Osteoblast (primary cell): ENCODE measurements at places on chromosomes 13 and 19. TPM values are rescaled to one million over a fixed set of nuclear protein-coding genes. Genes with fewer than 3 reads are reported as not detected.

The RETN gene
- not detected in 2 replicates for total RNA-seq

The DMKN gene
- 24.2 and 30.9 TPM in 2 replicates for total RNA-seq

The DDX49 gene
- 46.7 and 52.5 TPM in 2 replicates for total RNA-seq

The RGCC gene
- 2.2 and 2.9 TPM in 2 replicates for total RNA-seq

The MISP3 gene
- total RNA-seq: 0.59 and 1.1 TPM in 2 replicates

The C19orf33 gene
- not detected in 2 replicates for total RNA-seq

The VSTM2B gene
- not detected in 2 replicates for total RNA-seq

The ANGPTL4 gene
- total RNA-seq: 1.1 and 1.2 TPM in 2 replicates

The CD33 gene
- total RNA-seq: not detected in 2 replicates

The KCNC3 gene
- under 0.01 TPM in 1 of 2 replicates, not detected in the other for total RNA-seq

The ZNF426 gene
- 28.2 and 31.5 TPM in 2 replicates for total RNA-seq

The NLRP5 gene
- total RNA-seq: not detected in 2 replicates

The CAPS gene
- 10.6 and 18.1 TPM in 2 replicates for total RNA-seq

- peak overlapping the region; percentile 64 for H3K27ac ChIP-seq
- H3K36me3 ChIP-seq: peaks cover 7% of the 10 kb centered on the region
- H3K27me3 ChIP-seq: no peaks in the 10 kb centered on the region
- no peak for DNase-seq
- peaks cover 14% of the 10 kb centered on the region for H3K4me1 ChIP-seq
These were observed 5.1 kb upstream of the GPI start for GRCh38 chr19:34359954-34360315.

DNA sequence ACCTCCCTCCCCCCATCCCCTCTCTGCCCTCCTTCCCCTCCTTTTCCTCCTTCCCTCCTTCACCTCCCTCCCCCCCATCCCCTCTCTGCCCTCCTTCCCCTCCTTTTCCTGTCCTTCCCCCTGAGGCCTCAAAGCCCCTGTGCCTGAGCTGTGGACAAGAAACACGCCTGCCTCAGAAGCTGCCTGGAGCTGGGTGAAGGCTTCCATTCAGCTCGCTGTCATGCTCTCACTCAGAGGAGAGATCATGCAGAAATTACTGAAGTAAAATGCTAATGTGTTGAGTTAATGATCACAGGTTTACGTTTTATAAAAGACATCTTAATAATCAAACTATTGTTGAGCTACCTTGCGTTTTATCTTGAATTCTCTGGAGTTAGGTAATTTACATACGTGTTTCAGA, 114.5 kb downstream of the ATP11A start:
- no peaks in the 10 kb centered on the region for H3K36me3 ChIP-seq
- no peak overlapping the region for H3K27ac ChIP-seq
- DNase-seq: peak; percentile 80
- H3K4me1 ChIP-seq: no peaks in the 10 kb centered on the region
- no peaks in the 10 kb centered on the region for H3K27me3 ChIP-seq
- no peak overlapping the region for H3K4me3 ChIP-seq

- no peak overlapping the region for H3K27ac ChIP-seq
- no peaks in the 10 kb centered on the region for H3K4me1 ChIP-seq
- H3K4me3 ChIP-seq: no peak overlapping the region
- peaks cover 4% of the 10 kb centered on the region for H3K27me3 ChIP-seq
- no peaks in the 10 kb centered on the region for H3K36me3 ChIP-seq
These were observed 308.5 kb upstream of the TMTC4 start for GRCh38 chr13:100983111-100983510.

GRCh38 chr13:20566468-20566897, 474 bp upstream of the IFT88 start:
- H3K36me3 ChIP-seq: no peaks in the 10 kb centered on the region
- peak overlapping the region; percentile 94 for H3K27ac ChIP-seq
- peak overlapping the region; percentile 83 for H3K4me3 ChIP-seq
- H3K4me1 ChIP-seq: peaks cover 13% of the 10 kb centered on the region
- peak; percentile 86 for DNase-seq

DNA sequence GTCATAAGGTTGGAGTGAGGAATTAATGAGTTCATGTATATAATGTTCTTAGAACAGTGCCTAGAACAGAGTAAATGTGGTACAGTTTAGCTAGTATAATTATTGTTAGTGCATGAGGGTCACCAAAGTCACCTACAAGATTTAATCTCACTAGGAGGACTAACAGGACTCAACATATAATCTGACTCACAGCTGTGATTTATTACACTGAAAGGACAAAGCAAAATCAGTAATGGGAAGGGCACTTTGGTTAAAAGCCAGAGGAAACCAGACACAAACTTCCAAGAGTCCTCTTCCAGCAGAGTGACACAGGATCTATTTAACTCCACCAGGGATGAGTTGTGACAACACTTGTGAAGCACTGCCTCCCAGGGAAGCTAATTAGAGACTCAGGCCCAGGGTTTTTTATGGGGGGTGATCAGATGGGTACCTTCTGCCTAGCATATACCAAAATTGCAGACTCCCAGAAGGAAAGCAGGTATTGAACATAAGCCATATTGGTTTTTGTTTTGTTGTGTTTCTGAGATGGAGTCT, 341.2 kb upstream of the DACH1 start:
- DNase-seq: no peak
- H3K4me3 ChIP-seq: no peak overlapping the region
- no peaks in the 10 kb centered on the region for H3K27me3 ChIP-seq

GRCh38 chr13:20190481-20191310, 2.0 kb downstream of the GJB2 start:
- peaks cover 18% of the 10 kb centered on the region for H3K4me1 ChIP-seq
- peak overlapping the region; percentile 51 for H3K27ac ChIP-seq

DNA sequence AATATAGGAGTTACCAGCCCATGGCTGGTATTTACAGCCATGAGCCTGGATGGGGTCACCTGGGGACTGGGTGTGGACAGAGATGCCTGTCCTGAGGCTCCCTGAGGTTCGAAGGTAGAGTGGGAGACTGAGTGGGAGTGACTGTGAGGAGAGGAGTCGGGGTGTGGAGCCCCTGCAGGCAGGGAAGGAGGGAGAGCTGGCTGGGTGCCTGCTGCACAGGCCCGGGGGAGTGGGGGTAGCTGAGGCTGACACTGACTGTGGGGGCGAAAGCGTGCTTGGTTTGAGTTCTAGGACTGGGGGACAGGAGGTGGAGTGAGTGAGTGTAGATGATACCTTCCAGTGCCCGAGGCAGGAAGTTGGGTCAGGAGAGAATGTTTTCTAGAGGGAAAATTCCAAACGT, 7.1 kb downstream of the RAB11B start:
- no peak overlapping the region for H3K4me3 ChIP-seq
- peak; percentile 86 for DNase-seq
- no peaks in the 10 kb centered on the region for H3K27me3 ChIP-seq
- H3K4me1 ChIP-seq: peaks cover 9% of the 10 kb centered on the region
- no peaks in the 10 kb centered on the region for H3K36me3 ChIP-seq
- no peak overlapping the region for H3K27ac ChIP-seq

GRCh38 chr13:60134376-60134775, 29.4 kb downstream of the DIAPH3 start:
- H3K27me3 ChIP-seq: no peaks in the 10 kb centered on the region
- H3K36me3 ChIP-seq: peaks cover 9% of the 10 kb centered on the region
- peak; percentile 22 for DNase-seq

GRCh38 chr19:1103132-1103707, 574 bp upstream of the GPX4 start:
- peak overlapping the region; percentile 50 for H3K4me3 ChIP-seq
- H3K27ac ChIP-seq: peak overlapping the region; percentile 97
- no peak for DNase-seq
- H3K27me3 ChIP-seq: no peaks in the 10 kb centered on the region
- peaks cover 20% of the 10 kb centered on the region for H3K36me3 ChIP-seq

GRCh38 chr13:48158915-48159314, 64.0 kb upstream of the MED4 start:
- H3K27ac ChIP-seq: no peak overlapping the region
- no peaks in the 10 kb centered on the region for H3K36me3 ChIP-seq
- H3K27me3 ChIP-seq: no peaks in the 10 kb centered on the region
- DNase-seq: no peak
- H3K4me3 ChIP-seq: no peak overlapping the region
- H3K4me1 ChIP-seq: peaks cover 11% of the 10 kb centered on the region

- H3K27ac ChIP-seq: peak overlapping the region; percentile 84
- peaks cover 32% of the 10 kb centered on the region for H3K4me1 ChIP-seq
- no peaks in the 10 kb centered on the region for H3K36me3 ChIP-seq
These were observed 384.5 kb upstream of the GPC6 start for GRCh38 chr13:92842145-92842544.

DNA sequence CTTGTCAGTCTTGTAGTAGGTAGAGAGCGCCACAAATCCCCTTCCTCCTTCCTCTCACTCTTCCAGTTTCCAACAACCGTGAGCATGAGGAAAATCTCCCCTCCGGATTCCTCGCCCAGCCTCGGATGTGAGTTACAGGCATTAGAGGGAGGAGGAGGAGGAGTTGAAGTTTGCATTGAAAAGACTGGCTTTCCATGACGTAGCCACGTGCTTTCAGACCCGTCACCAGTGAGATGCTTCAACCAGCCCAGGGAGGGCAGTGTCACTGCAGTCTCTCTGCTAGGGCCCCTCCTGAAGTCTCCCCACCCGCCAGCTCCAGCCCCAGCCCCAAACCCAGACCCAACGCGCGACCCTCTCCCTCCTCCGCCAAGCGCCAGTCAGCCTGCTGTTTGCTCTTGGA, 442 bp upstream of the FGF14 start:
- peaks cover 38% of the 10 kb centered on the region for H3K27me3 ChIP-seq
- no peak overlapping the region for H3K4me3 ChIP-seq
- DNase-seq: peak; percentile 73
- H3K36me3 ChIP-seq: no peaks in the 10 kb centered on the region
- no peaks in the 10 kb centered on the region for H3K4me1 ChIP-seq

GRCh38 chr19:48391100-48392005, at the start of gene KDELR1:
TSS of gene KDELR1 (minus strand) at chr19:48391551. CDS start at chr19:48391358, 193 bp downstream.
- peaks cover 39% of the 10 kb centered on the region for H3K27me3 ChIP-seq
- DNase-seq: peak; percentile 99
- H3K36me3 ChIP-seq: peaks cover 30% of the 10 kb centered on the region

- H3K27me3 ChIP-seq: no peaks in the 10 kb centered on the region
- peaks cover 12% of the 10 kb centered on the region for H3K4me1 ChIP-seq
- H3K4me3 ChIP-seq: no peak overlapping the region
- H3K27ac ChIP-seq: no peak overlapping the region
- no peaks in the 10 kb centered on the region for H3K36me3 ChIP-seq
- no peak for DNase-seq
These were observed 9.8 kb upstream of the FRY start for GRCh38 chr13:32021785-32022184.

DNA sequence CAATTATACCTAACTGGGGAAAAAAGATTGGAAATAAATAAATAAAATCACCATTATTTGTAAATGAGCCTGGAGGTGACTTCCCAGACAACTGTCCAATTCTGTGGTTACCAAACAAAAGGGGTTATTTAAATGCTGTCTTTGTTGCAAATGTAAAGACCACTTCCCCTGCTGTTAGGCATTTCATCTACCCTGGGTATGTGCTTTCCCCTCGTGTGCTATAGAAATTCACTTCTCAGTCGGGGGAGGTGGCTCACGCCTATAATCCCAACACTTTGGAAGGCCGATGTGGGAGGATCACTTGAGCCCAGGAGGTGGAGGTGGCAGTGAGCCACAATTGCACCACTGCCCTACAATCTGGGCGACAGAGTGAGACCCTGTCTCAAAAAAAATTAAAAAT, 101.9 kb upstream of the AKAP11 start:
- no peak overlapping the region for H3K27ac ChIP-seq
- H3K4me1 ChIP-seq: no peaks in the 10 kb centered on the region
- DNase-seq: no peak
- no peaks in the 10 kb centered on the region for H3K27me3 ChIP-seq
- H3K4me3 ChIP-seq: no peak overlapping the region
- H3K36me3 ChIP-seq: peaks cover 5% of the 10 kb centered on the region

- no peak overlapping the region for H3K4me3 ChIP-seq
- no peaks in the 10 kb centered on the region for H3K27me3 ChIP-seq
- H3K4me1 ChIP-seq: peaks cover 16% of the 10 kb centered on the region
- no peak for DNase-seq
These were observed 7.9 kb downstream of the CFD start for GRCh38 chr19:867301-867793.

GRCh38 chr13:30720172-30720869, 15.0 kb upstream of the ALOX5AP start:
- H3K4me3 ChIP-seq: no peak overlapping the region
- no peaks in the 10 kb centered on the region for H3K27me3 ChIP-seq
- peaks cover 34% of the 10 kb centered on the region for H3K4me1 ChIP-seq
- no peaks in the 10 kb centered on the region for H3K36me3 ChIP-seq

- H3K27me3 ChIP-seq: no peaks in the 10 kb centered on the region
- H3K36me3 ChIP-seq: no peaks in the 10 kb centered on the region
- H3K4me3 ChIP-seq: no peak overlapping the region
- H3K27ac ChIP-seq: no peak overlapping the region
- no peaks in the 10 kb centered on the region for H3K4me1 ChIP-seq
These were observed 223.1 kb downstream of the NBEA start for GRCh38 chr13:35165205-35165604.

DNA sequence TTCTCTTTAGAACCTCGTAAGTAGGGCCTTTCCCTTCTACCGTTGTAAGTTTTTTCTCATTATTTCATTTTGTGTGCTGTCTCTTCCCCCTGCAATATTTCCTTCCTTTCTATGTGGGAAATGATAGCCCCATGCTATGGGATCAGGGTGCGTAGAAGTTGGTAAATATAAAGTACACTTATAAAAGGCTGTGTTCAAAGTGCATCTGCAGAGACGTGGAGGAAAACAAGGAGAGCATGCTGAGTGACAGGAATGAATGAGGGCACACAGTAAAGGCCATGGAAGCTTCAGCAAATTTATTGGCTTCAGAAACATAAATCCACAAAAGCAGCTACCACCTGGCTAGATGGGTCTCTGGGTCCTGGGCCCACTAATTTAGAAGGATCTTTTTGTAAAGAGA, 21.6 kb upstream of the SPRY2 start:
- H3K4me1 ChIP-seq: no peaks in the 10 kb centered on the region
- H3K36me3 ChIP-seq: no peaks in the 10 kb centered on the region
- H3K4me3 ChIP-seq: no peak overlapping the region
- H3K27ac ChIP-seq: no peak overlapping the region

- H3K4me3 ChIP-seq: no peak overlapping the region
- DNase-seq: no peak
These were observed 7.2 kb downstream of the ATP8A2 start for GRCh38 chr13:25379011-25379410.

- H3K27me3 ChIP-seq: no peaks in the 10 kb centered on the region
- H3K4me3 ChIP-seq: peak overlapping the region; percentile 89
- peak overlapping the region; percentile 41 for H3K27ac ChIP-seq
- DNase-seq: no peak
- peaks cover 30% of the 10 kb centered on the region for H3K36me3 ChIP-seq
- peaks cover 34% of the 10 kb centered on the region for H3K4me1 ChIP-seq
These were observed 1.1 kb downstream of the PLEKHJ1 start for GRCh38 chr19:2234996-2235380.
